ENCODE measurements at places on chromosomes 16 and 17.
A peak's percentile ranks its signal among the peaks of the same experiment; 100 is the strongest.

- DNase-seq: no peak
These were observed 6.7 kb downstream of the UBTF start for GRCh38 chr17:44212507-44213402.

DNA sequence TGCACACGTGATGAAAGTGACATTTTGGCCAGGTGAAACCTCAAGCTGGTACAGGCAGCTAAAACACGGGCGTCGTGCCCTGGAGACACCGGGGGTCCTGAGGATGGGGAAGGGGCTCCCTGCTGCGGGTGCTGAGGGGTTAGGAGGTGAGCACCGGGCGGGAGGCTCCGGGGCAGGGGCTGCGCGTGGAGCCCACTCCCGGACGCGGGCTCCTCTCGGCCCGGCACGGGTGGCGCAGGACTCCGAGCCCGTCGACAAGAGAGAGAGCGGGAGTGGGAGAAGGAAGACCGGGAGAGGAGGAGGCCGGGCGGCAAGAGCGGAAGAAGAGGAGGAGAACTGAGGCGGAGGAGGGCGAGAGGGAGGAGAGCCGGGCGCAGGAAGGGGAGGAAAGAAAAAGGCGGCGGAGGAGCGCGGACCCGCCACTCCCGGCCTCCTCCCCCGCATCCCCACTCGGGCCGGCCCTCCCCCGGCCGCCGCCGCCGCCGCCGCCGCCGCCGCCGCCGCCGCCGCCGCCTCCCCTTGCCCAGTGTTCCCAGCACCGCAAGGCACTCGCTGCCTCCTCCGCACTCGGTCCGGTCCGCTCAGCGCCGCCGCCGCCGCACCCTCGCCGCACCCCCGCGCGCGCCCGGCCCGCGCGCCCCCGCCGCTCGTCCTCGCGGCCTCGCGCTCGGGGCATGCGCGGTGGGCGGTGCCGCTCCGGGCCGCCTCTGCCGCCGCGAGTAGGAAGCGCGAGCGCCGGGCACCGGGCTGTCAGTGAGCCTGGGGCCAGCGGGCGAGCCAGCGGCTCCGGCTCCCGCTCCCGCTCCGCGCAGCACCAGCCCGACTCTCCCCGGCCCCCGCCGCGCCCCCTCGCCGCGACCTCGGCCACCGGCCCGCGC, at the start of gene PRKCA:
PRKCA (plus strand) TSS at position 750 of the 878 bp plus-strand sequence.
- DNase-seq: peak; percentile 83

DNA sequence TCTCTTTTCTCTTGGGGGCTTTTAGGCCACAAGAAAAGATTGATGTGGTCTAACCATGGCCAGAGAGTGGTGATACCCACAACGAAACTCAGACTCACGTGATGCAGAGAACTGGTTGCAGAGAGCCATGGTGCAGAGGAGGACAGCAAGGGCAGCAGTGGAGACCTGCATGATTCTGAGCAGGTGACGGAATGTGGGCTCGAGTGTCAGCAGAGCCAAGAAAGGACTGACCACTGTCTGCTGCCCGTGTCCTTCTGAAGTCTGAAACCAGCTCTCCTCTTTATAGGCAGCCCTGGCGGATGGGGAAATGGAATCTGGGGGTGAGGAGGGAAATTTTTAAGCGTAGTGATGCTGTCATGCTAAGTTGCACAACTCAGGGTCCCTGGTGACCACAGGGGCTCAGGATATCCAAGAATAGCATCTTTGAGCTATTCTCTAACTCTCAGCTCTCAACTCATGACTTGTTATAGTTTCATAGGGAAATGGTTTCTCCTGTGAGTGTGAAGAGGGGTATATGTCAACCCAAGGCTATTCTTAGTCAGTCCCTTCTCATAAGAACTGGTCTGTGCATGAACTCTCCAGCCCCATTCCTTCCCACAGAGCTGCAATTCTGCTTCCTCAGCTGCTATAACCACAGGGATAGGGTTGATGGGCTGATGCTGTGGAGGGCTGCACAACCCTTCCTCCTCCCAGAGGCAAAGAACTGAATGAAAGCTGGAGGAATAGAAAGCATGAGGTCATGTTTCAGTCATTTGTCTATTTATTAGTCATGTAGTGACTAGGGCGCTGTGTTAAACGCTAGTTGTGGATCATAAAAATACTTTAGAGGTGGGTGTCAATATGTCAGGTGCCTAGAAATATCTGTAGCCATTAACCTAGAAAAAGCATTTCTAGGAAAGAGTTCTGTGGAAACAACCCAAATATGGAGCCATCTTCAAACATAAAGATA, at the start of gene CCL3:
CCL3 (minus strand) TSS at position 256 of the 949 bp plus-strand sequence; CDS start at position 171, 85 bp downstream.
- DNase-seq: peak; percentile 23

DNA sequence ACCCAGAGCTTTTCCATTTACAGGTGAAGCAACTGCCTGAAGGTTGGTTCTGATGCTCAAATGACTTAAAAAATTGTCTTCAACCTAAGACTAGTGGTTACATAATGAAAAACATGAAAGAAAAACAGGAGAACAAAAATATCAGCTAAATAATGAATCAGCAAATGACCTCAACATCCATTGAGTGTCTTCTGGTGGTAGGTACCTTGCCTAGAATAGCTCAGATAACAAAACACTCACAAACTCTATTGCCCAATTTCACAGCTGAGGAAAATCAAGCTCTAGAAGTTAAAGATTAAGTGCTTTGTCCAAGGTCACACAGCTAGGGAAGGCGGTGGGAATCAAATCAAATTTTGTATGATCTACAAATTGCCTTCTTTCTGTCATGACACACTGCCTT, 304.6 kb upstream of the CDH11 start:
- no peak for DNase-seq

Data from left colon (tissue), 2 donors.